A549 treated with AZD2906 at 1 μM for 4 hours (cell line): ENCODE measurements at places on chromosomes 13 and 19. TPM values are rescaled to one million over a fixed set of nuclear protein-coding genes. Genes with fewer than 3 reads are reported as not detected.

The PINLYP gene
- 0.10 to 0.15 TPM (median 0.11 TPM) in 3 of 5 replicates, not detected in the others for total RNA-seq

The CYP2A7 gene
- not detected in 5 replicates for total RNA-seq

The ZNF490 gene
- 0.50 to 1.3 TPM (median 0.61 TPM) in 5 replicates for total RNA-seq

The QPCTL gene
- 6.6 to 9.5 TPM (median 8.7 TPM) in 5 replicates for total RNA-seq

The PDE4C gene
- total RNA-seq, result 0.21 to 0.44 TPM (median 0.27 TPM) in 5 replicates

The DACH1 gene
- not detected in 5 replicates for total RNA-seq

The TEX101 gene
- total RNA-seq, result not detected in 5 replicates

The IFNL1 gene
- total RNA-seq, result 0.11 TPM in 1 of 5 replicates, not detected in the others

The ZNF441 gene
- total RNA-seq, result not detected in 5 replicates

The SPART gene
- total RNA-seq, result 18.3 to 28.8 TPM (median 19.2 TPM) in 5 replicates

The KMT5C gene
- 5.2 to 6.3 TPM (median 6.0 TPM) in 5 replicates for total RNA-seq

The F2RL3 gene
- total RNA-seq, result 0.06 TPM in 1 of 5 replicates, not detected in the others

The RBM26 gene
- total RNA-seq, result 16.5 to 23.1 TPM (median 19.8 TPM) in 5 replicates

The PTPRH gene
- total RNA-seq, result 2.8 to 4.5 TPM (median 3.7 TPM) in 5 replicates

The LGALS14 gene
- not detected in 5 replicates for total RNA-seq

The TJP3 gene
- total RNA-seq, result 0.25 to 0.59 TPM (median 0.37 TPM) in 5 replicates

The PVR gene
- 107 to 123 TPM (median 118 TPM) in 5 replicates for total RNA-seq

The ACER1 gene
- total RNA-seq, result not detected in 5 replicates

The LHB gene
- not detected in 5 replicates for total RNA-seq

The KBTBD6 gene
- 4.4 to 5.6 TPM (median 5.0 TPM) in 5 replicates for total RNA-seq

The HS6ST3 gene
- not detected in 5 replicates for total RNA-seq

The SOX1 gene
- not detected in 5 replicates for total RNA-seq

The LRG1 gene
- total RNA-seq, result 0.06 to 0.20 TPM (median 0.11 TPM) in 5 replicates

The NCCRP1 gene
- total RNA-seq, result 1.0 to 2.0 TPM (median 1.4 TPM) in 5 replicates

The ATP7B gene
- total RNA-seq, result 2.1 to 3.4 TPM (median 2.6 TPM) in 5 replicates

The CCNE1 gene
- 22.0 to 25.2 TPM (median 22.6 TPM) in 5 replicates for total RNA-seq

The LILRA1 gene
- total RNA-seq, result not detected in 5 replicates

The PSG7 gene
- 0.06 to 0.11 TPM (median 0.08 TPM) in 3 of 5 replicates, not detected in the others for total RNA-seq
